Osteoblast (primary cell): ENCODE measurements at places on chromosomes 12 and 14. TPM values are rescaled to one million over a fixed set of nuclear protein-coding genes. Genes with fewer than 3 reads are reported as not detected.

DNA sequence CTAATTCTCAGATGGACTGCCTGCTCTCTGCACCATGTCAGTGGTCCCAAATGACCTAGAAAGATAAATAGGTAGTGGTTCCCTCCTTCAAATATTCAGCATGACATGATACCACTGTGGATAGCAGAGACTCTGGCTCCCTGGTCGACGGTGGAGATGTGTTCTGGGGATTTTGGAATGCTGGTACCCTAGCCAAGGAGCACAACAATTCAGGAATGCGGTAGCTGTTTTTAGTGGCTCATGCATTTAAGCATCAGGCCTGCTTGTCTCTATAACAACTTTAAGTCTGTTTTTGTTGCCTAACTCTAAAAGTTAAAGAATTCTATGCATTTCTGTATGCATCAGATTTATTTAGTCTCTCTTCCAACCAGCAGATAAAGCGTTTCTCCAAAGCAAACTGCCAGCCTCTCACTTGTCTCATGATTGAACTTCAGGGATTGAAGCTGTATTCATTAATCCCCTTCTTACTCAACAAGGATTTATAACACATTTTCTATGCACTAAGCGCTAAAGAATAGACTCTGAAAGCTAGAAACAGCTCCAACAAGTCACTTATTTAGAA, 164.9 kb upstream of the BMP4 start:
- H3K27ac ChIP-seq, result no peak overlapping the region
- peaks cover 2% of the 10 kb centered on the region for H3K27me3 ChIP-seq
- H3K4me1 ChIP-seq, result no peaks in the 10 kb centered on the region
- no peaks in the 10 kb centered on the region for H3K36me3 ChIP-seq
- no peak for DNase-seq
- H3K4me3 ChIP-seq, result no peak overlapping the region

Gene LRRIQ1
- total RNA-seq, result under 0.01 TPM in 1 of 2 replicates, not detected in the other

Gene SLC5A8
- not detected in 2 replicates for total RNA-seq

DNA sequence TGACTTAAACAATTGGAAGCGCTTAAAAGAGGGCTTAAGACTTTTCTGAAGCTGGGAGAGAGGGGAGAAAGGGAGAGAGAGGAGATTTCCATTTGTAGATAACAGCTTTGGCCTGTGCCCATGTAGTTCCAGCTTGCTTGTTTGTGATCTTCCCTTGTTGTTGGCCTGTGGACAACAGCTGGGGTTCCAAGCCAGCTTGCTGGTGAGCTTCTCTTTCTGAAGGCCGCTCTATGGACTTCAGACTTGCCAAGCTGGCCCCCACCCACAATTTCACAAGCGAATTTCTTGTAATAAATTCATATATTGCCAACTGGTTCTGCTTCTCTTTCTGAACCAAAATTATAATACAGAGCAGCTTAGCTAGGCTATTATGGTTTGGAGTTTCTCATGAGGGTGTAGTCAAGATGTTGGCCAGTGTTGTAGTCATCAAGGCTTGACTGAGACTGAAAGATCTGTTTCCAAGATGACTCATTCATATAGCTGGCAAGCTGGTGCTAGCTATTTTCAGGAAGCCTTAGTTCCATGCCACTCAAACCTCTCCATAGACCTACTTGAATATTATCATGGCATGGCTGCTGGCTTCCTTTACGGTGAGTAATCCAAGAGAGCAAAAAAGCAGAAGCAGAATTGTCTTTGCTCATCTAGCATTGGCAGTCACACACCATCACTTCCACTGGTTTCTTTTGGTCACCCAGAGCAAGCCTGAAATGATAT, 89.4 kb downstream of the ATP23 start:
- no peak overlapping the region for H3K27ac ChIP-seq
- H3K4me3 ChIP-seq, result no peak overlapping the region
- peak; percentile 70 for DNase-seq
- H3K27me3 ChIP-seq, result no peaks in the 10 kb centered on the region
- no peaks in the 10 kb centered on the region for H3K36me3 ChIP-seq

DNA sequence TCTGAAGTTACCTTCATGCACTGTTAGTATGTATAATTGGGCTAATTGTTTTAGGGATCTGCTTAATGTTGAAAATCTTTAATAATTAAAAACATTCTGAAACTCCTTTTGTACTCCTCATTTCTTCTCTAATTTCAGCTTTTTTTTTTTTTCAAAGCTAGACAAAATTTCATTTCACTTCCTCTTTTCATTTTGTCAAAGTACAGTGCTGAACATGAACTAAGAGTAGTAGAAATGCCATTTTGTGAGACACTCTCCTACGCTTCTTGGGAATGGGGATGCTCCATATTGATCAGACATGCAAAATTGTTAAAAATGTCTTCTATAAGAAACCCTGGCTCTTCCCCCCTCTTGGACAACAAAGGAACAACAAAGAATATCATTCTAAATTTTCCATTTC, 1.7 kb downstream of the ABCD2 start:
- no peak for DNase-seq
- H3K27me3 ChIP-seq, result no peaks in the 10 kb centered on the region
- no peaks in the 10 kb centered on the region for H3K36me3 ChIP-seq
- no peak overlapping the region for H3K27ac ChIP-seq
- no peak overlapping the region for H3K4me3 ChIP-seq

Gene PMCH
- not detected in 2 replicates for total RNA-seq

Gene ADCY6
- total RNA-seq, result 30.8 and 33.0 TPM in 2 replicates

- DNase-seq, result no peak
- no peak overlapping the region for H3K27ac ChIP-seq
- peaks cover 82% of the 10 kb centered on the region for H3K36me3 ChIP-seq
- H3K4me1 ChIP-seq, result peaks cover 8% of the 10 kb centered on the region
Measured at GRCh38 chr14:58287607-58288042, 10.7 kb upstream of the ARID4A start.

Gene P2RX2
- total RNA-seq, result not detected in 2 replicates

Gene TSPAN19
- total RNA-seq, result not detected in 2 replicates

DNA sequence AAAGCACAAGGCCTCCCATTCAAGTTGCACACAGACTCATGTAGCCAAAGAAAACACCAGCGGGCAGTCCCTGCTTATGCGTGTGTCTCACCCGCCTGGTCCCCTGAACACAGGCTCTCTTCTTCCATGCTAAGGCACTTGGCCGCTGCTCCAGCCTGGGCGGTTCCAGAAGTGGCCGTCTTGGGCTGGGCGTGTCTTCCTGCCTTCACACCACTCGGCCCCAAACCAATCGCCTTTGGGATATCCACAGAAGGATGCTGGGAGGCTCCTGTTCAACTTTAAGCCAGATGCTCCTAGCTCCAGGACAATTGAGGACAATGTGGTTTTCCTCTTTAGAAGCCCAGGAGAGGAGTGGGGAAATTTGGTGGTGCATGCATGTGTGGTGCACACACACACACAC, 2.2 kb downstream of the SCARB1 start:
- H3K36me3 ChIP-seq, result no peaks in the 10 kb centered on the region
- peaks cover 15% of the 10 kb centered on the region for H3K4me1 ChIP-seq
- no peak overlapping the region for H3K27ac ChIP-seq
- no peaks in the 10 kb centered on the region for H3K27me3 ChIP-seq
- DNase-seq, result no peak

DNA sequence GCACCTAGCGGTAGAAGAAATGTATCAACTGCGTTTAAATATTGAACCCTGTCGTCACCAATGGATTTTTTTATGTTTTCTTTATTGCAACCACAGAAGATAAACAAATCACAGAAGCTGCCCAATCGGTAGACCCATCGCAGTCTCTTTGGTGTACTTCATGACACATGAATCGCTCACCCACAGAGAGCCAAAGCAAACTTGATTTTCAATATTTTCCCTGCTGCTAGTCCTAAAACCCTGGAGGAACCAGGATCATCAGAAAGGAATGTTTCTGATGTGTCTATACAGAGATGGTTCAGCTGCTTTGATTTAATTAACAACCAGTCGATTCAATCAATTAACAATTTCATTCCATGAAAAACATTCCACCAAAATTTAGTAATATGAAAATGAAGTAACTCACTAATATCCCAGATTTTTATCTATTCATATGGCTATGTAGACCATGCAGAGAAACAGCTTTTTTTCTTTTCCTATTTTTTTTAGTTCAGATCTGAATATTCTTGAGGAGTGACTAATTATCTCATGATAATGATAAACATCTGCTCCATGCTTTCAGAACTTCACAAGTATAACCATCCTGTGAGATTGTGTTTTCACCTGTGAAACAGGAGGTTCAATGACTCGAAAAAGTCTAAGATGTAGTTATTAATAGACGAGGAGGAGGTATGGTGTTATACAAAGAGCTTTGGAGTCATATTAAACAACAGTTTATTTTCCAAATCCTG, 46.1 kb downstream of the DIO2 start:
- H3K4me1 ChIP-seq, result no peaks in the 10 kb centered on the region
- H3K36me3 ChIP-seq, result no peaks in the 10 kb centered on the region
- no peak overlapping the region for H3K27ac ChIP-seq

DNA sequence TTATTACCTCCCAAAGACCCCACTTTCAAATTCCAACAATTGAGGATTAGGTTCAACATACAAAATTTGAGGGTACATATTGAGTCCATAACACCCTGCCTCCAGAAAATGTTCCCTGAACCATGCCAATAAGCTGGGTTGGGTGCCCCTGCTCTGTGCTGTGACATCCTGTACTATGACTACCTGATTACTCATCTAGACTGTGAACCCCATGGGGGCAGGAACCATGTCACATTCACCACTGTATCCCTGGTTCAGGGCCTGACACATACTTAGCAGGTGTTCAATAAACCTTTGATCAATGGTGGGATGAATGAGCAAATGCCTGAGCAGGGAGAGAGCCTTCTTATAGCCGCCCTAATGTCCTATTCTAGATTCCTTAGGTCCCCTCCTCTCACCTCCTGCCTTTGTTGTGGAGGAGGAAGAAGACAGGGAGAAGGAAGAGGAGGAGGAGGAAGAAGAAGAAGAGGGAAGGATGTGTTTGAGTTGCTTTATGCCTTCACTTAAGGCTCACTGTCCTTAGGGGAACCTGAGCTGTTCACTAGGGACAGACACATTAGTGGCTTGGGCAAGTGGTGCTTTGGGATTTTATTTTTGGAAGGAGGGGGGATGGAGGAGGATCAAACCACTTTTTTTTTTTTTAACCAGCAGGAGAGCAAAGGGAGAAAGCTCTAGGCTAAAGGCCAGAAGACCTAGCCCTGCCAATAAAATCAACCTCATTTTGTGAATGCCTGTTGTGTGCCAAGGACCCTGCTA, 21.3 kb downstream of the GPR68 start:
- H3K4me1 ChIP-seq, result peaks cover 21% of the 10 kb centered on the region
- DNase-seq, result peak; percentile 49
- H3K27me3 ChIP-seq, result no peaks in the 10 kb centered on the region
- H3K27ac ChIP-seq, result no peak overlapping the region
- H3K4me3 ChIP-seq, result no peak overlapping the region

Gene ESYT1
- total RNA-seq, result 239 and 304 TPM in 2 replicates

DNA sequence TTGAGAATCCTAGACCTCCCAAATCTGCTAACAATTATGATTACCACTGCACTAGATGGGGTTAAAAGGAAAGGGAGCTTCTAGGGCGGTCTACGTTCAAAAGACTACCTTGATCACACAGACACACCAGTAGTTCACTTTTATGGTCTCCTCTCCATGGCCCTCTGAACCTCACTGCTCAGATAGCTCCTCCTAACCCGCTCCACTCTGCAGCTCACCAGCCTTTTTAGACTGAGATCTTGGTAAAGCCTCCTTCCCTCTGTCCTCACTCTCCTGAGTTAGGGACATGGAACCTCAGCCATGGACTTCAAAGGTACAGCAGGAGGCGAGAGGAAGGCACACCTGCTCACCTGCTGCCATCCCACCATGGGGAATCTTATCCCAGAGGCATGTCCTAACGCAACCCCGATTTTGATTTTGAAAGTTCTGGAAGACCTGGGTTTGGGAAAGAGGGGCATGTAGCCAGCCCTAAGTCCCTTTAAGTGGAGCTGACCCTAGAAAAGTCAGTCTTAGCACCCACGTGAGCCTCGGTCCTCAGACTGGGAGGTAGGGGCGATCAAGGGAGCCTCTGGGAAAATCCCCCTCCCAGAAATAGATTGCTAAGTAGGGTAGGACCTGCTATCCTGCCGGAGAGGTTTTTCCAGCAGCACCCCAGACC, 1.3 kb downstream of the ZNF219 start:
- DNase-seq, result peak; percentile 64
- no peak overlapping the region for H3K27ac ChIP-seq
- peaks cover 18% of the 10 kb centered on the region for H3K4me1 ChIP-seq

Gene ASCL1
- total RNA-seq, result not detected in 2 replicates

GRCh38 chr14:71734885-71735284, 197.3 kb upstream of the RGS6 start:
- H3K4me1 ChIP-seq, result peaks cover 21% of the 10 kb centered on the region
- peaks cover 92% of the 10 kb centered on the region for H3K36me3 ChIP-seq
- H3K27ac ChIP-seq, result no peak overlapping the region
- H3K27me3 ChIP-seq, result no peaks in the 10 kb centered on the region

Gene DACT1
- total RNA-seq, result 74.8 and 75.6 TPM in 2 replicates

GRCh38 chr14:75260025-75260763, 18.4 kb upstream of the FOS start:
- peaks cover 22% of the 10 kb centered on the region for H3K4me1 ChIP-seq
- no peak overlapping the region for H3K4me3 ChIP-seq
- no peaks in the 10 kb centered on the region for H3K36me3 ChIP-seq
- H3K27ac ChIP-seq, result peak overlapping the region; percentile 99
- H3K27me3 ChIP-seq, result peaks cover 4% of the 10 kb centered on the region
- DNase-seq, result no peak

- H3K4me3 ChIP-seq, result no peak overlapping the region
- H3K36me3 ChIP-seq, result no peaks in the 10 kb centered on the region
- no peak overlapping the region for H3K27ac ChIP-seq
- no peaks in the 10 kb centered on the region for H3K27me3 ChIP-seq
Measured at GRCh38 chr12:130141105-130141504, 21.2 kb upstream of the FZD10 start.
